ENCODE measurements at places on chromosomes 13 and 19.

DNA sequence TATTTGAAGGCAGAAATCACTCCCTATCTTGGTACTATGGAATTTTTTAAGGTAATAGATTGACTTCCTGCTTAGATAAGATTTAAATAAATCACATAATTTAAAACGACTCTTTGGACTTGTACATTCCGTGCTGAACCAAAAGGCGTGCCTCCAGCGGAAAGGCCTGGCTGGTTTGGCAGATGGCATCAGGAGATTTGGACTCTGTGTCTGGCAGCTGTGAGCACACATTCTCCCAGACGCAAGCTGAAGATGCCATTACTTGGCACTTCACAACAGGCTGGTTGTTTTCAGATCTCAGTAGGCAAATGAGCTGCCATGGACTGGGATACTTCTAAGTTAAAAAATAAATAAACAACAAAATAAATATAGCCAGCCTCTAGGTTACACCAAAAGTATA lies 104.5 kb upstream of the SLC15A1 start:
- no peak for DNase-seq

DNA sequence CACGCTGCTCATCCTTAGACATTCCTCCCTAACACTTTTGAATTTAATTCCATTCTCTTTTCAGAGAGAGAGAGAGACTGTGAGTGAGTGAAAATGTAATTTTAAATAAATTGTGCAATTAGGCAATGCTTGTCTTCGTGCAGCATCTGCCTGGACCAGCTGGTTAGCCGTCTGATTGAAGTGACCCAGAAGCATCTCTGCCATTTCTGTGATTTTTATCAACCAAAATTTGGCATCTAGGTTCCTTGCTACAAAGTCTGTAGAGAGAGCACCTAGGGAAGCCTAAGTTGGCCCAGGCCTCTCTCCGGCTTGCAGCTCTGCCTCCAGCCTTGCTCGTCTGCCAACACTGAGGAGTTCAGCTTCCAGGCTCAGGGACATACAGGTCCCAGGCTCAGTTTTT lies 138.6 kb upstream of the GPR12 start:
- no peak for DNase-seq

- no peak for DNase-seq
These were observed 225.5 kb upstream of the IPO5 start for GRCh38 chr13:97727991-97728390.

- no peak for DNase-seq
These were observed 42.7 kb downstream of the UTP14C start for GRCh38 chr13:52067237-52067636.

DNA sequence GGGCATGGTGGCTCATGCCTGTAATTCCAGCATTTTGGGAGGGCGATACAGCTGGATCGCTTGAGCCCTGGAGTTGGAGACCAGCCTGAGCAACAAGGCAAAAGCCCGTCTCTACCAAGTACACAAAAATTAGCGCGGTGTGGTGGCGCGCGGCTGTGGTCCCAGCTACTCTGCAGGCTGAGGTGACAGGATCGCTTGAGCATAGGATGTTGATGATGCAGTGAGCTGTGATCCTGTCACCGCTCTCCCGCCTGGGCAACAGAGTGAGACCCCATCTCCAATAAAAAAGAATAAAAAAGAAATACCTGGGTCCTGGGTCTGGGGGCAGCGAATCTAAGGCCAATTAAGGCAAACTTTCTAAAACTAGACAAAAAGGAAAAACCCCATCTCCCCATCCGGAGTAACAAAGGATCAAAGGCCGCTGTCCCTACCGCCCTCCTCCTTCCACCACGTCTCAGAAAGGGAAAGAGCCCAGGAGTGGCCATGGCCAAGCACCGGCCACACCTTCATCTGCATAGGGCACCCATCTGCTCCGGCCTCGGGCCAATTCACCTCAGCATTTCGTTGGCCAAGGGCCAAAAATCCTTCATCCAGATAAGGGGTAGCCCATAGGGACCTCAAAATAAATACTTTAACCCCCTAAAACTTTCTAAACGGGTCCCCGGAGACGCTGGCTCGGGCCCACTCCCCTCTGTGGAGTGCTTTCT lies 851 bp downstream of the ZNF320 start:
- peak; percentile 28 for DNase-seq

DNA sequence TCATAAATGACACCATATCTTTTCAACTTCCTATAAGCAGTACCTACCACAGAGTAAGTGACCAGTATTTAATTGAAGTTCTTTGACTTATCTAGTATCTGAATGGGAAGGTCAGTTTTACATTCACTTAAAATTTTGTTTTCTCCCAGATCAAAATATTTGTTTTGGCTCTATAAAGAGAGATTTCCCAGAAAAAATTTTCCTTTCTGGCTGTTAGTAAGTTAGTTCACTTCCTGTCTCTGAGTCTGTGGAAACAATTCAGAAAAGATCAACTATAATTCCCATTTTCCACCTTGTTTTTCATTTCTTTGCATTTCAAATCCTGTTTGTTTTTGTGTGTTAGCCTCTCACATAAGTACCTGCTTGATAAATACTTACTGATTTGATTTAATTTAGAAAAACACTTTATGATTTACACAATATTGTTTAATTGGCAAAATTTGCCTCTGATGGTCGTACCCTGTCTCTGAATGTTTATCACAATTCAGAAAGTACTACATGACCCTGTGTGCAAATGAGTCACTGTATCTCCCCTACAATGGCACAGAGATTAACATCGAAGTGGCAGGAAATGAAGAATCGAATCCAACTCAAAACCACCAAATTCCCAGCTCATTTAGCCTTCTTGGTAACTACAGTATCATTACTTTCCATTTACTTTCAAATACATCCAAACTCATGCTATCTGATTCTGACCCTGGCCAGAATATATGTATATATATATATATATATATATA lies 15.4 kb upstream of the MED4 start:
- DNase-seq: peak; percentile 12

- DNase-seq: no peak
These were observed 13.3 kb upstream of the RASA3 start for GRCh38 chr13:114145722-114146121.

- DNase-seq: no peak
These were observed 3.7 kb downstream of the GADD45B start for GRCh38 chr19:2479556-2480194.

DNA sequence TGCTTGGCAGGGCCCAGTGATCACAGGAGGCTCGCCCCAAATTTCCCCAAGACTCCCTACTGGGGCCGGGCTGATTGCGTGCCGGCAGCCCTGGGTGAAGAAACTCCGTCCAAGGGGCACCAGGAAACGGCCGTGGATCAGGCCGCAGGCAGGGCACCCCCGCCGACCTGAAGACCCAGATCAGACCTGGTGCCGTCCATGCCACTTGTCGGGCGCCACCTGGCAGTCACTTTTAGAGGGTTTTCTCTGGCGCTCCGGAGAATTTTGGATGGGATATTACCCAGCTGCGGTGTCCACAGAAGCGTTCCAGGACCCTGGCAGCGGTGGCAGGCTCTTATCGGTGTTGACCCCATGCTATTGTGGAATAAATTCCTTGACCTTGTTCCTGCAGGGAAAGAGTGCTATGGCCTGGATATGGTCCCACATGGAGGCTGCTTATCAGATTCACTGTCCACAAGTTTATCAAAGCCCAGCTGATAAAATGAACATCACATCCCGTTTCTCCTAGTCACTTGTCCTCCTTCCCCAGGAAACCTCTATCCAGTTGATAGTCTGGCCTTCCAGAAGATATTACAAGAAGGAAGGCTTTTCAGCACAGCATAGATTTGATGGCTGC lies 38.2 kb downstream of the IGFL2 start:
- no peak for DNase-seq

GRCh38 chr19:2332341-2333026 lies 4.0 kb downstream of the SPPL2B start:
- no peak for DNase-seq

DNA sequence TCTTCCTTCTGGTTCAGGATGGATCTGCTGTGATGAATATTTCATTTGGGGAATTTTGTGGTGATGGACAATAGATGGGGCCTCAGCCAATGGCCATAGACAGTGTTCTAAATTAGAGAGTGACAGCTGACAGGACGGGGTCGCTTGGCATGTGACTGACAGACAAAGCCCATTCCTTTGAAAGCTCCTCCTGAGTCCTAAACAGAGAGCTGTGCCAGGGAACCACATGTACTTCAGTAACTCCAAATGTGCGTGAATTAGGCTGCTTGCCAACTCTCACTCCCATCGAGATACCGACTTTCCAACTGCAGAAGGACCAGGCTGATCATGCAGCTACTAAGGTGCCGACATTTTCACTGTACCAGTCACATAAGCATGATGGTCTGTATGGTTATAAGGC lies 187.7 kb downstream of the SHISA2 start:
- no peak for DNase-seq

DNA sequence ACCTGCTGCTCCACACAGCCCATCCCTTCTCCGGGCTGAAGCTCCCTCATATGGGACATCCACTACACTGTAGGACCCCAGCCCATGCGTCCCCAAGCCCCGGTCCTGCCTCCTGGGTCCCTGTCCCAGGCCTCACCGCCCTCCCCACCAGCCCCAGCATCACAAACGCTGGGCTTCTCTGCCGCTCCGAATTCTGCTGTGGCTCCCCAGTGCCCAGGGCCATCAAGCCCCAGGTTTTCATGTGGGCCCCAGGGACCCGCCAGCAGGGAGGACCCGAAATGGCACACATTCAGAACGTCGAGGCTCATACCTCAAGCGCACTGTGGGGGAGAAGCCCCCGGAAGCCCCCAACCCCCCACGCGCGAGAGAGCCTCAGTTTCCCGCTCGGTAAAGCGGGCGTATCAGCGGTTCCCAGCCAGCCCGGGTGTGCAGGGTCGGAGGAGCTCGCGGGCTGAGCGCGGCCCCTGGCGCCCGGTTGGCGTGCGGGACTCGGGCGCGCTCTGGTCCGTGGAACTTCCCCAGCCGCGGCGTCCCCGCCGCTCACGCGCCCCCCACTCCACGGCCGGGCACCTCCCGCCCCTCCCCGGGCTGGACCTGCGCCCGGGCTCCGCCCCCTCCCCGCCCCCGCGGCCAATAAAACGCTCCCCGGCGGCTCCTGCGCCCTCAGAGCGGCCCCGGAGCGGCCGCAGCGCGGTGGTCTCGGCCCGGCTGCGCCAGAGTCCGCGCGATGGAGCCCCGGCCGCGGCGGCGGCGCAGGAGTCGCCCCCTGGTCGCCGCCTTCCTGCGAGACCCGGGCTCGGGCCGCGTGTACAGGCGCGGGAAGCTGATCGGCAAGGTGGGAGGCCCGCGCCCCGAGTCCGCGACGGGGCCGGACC lies at the start of gene PLK5:
Gene PLK5, plus strand, starts transcription at position 666 of the 875 bp plus-strand sequence. CDS start 2,920 bp downstream, outside the sequence.
- DNase-seq: no peak

DNA sequence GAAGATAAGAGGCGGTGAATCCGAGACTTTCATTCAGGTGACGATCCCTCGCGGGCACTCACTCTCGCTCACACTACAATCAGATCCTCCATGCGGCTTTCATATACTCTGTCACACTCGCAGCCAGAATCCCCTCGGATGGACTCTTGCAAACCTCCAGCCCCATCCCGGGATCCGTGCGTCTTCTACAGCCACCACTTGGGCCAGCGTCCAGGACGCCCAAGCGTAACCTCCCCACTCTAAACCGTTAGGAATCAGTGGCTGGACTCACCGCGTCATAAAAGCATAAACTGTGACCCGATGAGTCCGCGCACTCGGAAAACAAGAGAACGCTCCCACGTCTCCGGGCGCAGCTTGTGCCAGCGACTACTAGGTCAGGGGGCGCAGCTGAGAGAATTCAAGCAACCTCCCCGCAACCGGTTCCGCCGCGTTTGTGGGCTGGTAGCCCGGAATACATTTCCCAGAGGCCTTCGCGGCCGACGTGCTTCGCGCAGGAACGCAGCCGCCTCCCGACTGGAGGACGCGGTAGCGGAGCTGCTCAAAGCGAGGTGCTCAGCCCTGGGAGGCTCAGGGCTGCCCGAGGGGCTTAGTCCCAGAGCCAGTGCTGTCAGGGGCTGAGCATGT lies 27.6 kb downstream of the ZNF607 start:
- DNase-seq: peak; percentile 88

Measured in fibroblast of villous mesenchyme (primary cell).